ENCODE measurements at places on chromosomes 12 and 14.
A peak's percentile ranks its signal among the peaks of the same experiment; 100 is the strongest.

DNA sequence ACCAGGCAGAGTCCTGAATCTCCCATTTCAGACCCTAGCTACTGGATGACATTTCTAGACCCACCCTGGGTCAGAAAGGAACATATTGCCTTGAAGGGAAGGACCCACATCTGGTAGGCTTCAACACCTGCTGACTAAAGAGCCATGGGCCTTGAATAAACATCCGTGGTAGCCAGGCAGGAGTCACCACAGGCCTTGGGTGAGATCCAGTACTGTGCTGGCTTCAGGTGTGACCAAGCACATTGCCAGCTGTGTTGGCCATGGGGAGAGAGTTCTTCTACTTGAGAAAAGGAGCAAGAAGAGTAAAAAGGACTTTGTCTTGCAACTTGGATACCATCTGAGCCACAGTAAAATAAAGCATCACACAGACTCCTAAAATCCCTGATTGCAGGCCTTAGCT lies 332.6 kb downstream of the SLC16A7 start:
- no peak for DNase-seq

GRCh38 chr12:57896434-57897201 lies 44.7 kb upstream of the ATP23 start:
- DNase-seq, result no peak

DNA sequence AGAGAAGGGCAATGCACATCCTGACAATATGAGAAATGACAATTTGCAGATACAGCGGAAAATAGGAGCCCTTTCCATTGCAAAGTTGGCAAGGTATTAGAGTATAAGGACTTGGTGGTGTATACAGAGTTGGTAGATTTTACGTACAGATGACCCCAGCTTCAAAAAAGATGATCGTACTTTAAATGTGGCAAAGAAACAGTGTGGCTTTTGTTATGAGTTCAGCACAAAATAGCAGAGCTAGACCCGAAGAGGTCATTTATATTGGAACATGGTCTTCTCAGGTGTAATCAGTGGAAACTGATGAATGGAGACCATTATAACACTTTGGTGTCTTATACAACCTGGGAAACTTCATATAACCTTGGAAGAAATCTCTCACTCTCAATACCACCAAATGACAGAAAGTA lies 2.3 kb downstream of the CLEC2B start:
- DNase-seq, result no peak

GRCh38 chr12:8948701-8949341 lies 624 bp downstream of the M6PR start:
- peak; percentile 19 for DNase-seq

DNA sequence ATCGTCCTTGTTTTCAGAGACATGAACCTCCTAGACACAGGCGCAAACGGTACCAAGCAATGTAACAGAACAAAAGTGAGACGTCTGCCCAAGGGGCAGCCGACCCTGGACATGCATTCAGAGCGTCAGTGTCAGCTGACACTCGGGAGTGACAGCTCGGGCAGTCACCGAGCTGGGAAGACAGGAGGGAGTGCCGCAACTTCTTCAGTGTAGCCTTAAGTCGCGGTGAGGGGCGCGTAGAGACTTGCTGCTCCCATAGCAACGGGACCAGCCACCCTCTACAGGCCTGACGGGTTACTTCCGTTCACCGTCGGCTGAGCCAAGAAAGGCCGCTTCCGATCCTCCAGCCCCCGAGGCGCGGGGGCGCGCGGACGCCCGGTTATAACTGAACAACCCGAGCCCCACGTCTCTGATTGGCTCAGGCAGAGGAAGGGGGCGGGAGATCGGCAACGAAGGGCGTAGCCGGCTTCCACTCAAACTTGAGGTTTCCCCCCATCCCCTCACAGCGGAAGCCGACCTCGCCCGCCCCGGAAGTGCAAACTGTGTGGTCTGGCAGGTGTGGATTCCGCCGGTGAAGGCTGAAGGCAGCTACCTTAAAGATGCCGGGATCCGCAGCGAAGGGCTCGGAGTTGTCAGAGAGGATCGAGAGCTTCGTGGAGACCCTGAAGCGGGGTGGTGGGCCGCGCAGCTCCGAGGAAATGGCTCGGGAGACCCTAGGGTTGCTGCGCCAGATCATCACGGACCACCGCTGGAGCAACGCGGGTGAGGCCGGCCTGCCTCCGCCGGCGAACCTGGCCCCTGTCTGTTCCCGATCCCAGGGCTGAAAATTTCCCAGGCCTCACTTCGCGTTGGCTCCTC lies at the start of gene EIF2B2:
Gene EIF2B2 (plus strand): TSS at position 530 of the 858 bp plus-strand sequence. CDS start 70 bp downstream, at position 600.
- peak; percentile 99 for DNase-seq

DNA sequence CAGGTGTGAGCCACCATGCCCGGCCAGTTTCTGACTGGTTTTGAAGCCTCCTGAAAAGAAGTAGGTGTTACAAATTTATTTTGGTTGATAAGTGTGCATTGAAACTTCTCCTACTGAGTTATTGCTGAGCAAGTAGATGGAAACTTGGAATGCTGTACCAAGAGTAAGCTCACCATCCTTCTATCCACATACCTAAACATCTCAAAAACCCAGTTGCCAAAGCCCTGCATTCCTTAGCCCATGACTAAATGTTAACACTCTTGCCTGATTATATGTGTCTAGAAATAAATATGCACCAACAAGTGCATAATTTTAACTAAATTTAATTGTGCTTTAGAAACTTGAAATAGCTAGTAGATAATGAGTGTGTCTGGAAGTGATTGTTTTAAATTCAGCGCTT lies 357.8 kb downstream of the DUSP6 start:
- no peak for DNase-seq

DNA sequence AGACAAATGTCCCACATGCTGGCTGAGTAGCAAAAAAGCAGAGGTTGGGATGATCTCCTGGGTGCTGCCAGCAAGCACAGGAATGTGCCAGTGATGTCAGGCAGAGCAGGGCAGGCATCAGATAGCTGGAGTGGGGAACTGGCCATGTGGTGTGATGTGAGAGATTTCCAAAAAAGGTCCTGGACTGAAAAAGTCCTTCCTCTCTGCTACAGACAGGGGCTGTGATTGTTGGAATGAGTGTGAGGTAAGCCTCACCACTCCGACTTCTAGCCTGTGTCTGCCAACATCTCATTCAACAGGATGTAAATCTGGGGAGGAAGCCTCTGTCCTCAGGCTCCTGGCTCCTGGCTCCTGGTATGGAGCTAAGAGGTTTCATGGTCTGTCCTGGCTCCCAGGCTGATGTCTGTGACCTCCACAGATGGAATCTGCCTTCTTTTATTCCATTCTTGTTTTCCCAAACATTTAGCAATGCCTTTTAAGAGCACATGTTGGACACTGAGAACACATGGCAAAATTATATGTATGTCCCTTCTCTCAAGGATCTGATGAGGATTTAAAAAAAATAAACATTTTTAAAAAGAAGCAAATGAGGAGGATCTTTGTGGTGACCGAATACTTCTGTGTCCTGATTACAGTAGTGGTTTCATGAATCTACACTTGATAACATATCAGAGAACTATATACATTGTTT lies 50.1 kb upstream of the STK38L start:
- DNase-seq, result no peak

- DNase-seq, result no peak
Measured at GRCh38 chr12:131035245-131035681, 81.6 kb downstream of the ADGRD1 start.

GRCh38 chr12:127998988-127999387 lies 268.0 kb upstream of the TMEM132C start:
- DNase-seq, result no peak

DNA sequence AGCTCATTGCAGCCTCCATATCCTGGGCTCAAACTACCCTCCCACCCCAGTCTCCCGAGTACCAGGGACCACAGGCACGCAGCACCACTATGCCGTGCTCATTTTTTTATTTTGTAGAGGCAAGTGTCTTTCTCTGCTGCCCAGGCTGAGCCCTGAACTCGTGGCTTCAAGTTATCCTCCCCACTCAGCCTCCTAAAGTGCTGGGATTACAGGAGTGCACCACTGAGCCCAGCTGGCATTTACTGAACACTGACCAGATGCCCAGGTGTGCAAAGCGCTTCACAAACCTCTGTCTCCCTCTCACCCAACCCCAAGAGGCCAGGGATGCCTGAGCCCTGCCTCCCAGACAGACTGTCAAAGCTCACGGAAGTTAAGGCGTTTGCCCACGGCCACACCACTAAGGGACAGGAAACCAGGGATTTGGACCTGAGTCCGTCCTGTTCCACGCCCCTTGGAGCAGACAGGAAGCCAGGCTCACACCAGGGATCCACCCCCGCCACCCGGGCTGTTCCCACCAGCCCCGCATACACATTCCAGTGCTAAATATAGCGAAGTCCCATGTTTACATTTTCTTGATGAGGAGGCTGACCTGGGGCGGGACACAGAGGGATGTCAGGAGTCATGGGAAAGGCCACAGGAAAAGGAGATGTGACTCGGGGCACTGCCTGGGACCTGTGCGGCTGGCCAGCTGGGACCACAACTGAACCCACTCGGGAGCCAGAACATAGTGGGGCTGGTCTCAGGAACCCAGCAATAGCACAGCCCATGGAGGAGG lies 51.2 kb downstream of the TESC start:
- no peak for DNase-seq

DNA sequence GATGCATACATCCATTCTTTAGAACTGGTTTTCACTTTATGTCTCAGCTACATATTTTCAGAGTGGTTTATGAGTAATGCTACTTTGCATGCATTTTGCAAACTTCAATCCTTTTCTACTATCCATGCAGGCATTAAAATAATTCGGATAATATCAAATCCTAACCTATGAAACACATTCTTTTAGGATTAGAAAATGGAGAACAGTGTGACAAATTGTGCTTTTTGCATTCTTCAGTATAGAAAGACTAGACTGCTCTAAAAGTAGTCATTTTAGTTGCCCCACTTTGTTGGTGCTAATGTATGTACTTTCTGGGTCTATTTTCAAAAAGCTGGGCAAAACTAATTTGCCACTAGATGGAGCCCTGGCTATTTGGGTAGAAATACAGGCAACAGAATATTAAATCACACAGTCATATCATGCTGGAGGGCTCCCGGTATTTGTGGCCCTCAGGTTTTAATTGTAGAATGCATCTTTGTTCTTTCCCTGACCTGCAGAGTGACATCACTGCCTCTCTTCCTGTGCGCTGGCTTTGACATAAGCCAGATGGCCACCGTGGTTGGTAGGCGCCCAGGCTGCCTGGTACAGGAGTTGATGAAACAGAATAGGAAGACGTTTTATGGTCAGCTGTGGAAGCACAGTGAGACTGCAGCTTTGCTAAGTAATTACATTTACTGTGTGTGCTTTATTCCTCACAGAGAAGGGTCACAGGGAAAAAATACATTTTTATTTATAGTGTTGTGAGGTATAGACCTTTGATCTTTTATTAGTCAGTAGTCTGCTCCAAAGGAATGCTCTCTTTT lies 28.1 kb downstream of the MSRB3 start:
- DNase-seq, result no peak

DNA sequence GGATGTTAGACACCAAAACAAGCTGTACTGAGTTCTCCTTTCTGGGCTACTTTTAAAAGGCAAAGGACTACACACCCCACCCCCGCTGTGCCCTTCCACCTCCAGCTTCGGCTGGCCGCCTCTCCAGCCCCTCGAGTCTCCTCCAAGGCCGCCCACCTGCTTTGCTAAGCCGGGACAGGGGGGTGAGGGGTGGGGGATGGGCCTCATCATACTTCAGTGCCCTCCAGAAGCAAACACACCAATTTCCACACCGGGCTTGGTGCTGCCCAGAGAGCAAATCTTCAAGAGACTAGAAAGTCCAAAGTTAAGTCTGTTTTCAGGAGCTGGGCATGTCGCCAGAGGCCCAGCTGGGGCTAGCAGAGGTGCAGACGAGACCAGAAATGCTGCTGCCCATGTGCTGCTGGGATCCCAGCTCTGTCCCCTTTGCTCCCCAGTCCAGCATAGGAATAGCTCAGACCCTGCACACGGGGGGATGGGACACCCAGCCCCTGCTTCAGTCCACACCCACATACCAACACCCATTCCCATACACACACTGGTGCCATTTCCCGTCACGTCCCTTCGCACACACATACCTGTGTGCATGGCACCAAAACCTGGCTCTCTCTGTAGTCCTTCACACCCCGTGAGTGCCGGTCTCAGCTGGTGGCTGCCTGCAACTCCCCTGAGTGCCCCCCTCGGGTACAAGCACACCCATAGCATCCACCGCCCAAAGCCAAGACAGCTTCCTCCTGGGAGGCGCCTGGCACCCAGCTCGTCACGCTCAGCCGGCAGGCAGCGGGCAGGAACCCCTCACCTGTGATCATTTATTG lies 1.0 kb downstream of the SLC6A12 start:
- DNase-seq, result no peak

- no peak for DNase-seq
Measured at GRCh38 chr12:124861492-124861891, 2.2 kb downstream of the SCARB1 start.

DNA sequence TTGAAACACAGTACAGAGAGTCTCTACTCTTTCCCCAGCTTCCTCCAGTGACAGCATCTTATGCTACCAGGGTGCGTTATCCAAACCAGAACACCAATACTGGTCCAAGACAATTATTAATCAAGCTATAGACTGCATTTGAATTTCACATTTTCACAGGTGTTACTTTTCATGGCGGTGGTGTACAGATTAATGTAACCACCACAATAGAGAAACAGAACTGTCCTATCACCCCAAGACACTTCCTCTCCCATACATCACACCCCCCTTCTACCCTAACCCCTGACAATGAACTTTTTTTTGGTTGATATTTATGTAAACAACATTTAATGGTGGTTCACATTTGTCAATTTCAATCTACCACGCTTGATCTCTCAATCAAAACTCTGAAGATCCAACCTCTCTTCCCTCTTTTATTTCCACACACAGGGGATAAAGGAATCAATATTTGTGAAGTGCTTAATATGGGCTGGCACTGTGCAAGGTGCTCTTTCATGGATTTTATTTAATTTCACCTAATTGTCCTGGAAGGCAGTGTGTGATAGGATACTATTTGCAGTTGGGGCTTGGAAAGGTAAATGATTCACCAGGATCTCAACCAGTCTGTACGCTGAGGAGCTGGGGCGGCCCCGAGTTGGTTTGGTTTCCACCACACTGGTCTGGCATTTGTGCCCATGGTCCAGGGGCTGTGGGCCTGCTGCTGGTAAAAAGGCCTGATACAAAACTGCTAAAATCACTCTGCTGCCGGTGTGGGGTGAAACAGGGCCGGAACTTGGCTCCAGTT lies 54.6 kb upstream of the DICER1 start:
- DNase-seq, result no peak

DNA sequence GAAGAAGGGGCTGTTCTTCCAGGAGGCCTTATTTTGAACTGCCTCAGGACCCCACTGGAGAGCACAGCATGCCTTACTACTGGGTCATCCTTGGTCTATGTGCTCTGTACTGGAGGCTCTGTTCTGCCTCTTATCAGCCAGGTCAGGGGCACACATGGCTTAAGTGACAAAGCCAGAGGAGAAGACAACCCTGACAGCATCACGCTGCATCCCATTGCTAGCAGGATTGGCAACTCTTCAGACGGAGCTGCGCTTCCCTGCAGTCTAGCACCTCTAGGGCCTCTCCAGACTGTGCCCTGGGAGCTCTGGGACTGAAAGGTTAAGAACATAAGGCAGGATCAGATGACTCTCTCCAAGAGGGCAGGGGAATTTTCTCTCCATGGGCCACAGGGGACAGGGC lies 17.3 kb upstream of the TIGAR start:
- DNase-seq, result no peak

GRCh38 chr14:36660736-36661505 lies 739 bp upstream of the PAX9 start:
- DNase-seq, result no peak
